ENCODE measurements at places on chromosomes 11 and 22.

DNA sequence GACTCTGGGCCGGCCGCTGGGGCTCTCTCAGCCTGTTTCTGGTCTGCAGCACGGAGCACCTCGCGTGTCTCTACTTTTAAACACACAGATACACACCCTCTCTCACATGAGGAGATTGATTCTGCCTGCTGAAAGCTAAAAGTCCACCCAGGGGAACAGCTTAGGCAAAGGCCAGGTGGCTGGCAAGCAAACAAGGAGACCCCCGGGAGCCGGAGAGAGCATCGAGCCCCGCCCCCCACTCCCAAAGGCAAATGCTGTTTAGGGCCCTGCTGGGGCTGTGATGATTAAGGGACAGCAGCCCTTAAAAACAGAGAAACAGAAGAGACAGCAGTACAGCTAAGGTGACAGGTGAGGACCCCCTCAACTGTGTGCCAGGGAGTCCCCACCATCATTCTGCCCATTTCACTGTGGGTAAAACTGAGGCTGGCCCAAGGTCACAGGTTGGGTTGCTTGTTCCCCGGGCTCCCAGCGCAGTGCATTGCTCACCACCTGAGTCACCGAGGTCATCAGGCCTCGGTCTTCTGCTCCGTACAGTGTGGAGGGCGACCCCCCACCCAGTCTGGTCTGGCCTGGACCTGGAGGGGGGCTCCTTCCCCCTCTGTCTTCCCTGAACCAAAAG is 6.8 kb downstream of the CABP7 start:
- no peak for DNase-seq

DNA sequence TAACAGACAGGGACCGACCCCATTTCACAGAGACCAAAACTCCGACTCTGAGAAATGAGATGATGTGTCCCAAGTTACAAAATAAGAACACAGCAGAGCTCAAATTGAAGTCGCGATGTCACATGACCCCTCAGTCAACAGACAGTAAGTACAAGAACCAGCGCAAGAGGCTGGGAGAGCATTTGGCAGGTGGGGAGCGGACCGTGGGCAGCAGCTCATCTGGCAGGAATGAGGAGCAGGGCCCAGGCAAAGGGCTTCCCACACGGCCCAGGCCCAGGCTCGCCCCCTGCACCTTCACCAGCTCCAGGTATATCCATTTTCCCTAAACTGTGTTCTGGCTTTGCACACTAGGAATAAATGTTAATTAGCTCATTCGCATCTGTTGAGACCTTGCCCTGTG is 34.3 kb downstream of the SCUBE1 start:
- DNase-seq = no peak

GRCh38 chr11:96303064-96303463 is 39.9 kb downstream of the MAML2 start:
- no peak for DNase-seq

- peak; percentile 14 for DNase-seq
Measured at GRCh38 chr11:130070109-130070845, 583 bp downstream of the APLP2 start.

DNA sequence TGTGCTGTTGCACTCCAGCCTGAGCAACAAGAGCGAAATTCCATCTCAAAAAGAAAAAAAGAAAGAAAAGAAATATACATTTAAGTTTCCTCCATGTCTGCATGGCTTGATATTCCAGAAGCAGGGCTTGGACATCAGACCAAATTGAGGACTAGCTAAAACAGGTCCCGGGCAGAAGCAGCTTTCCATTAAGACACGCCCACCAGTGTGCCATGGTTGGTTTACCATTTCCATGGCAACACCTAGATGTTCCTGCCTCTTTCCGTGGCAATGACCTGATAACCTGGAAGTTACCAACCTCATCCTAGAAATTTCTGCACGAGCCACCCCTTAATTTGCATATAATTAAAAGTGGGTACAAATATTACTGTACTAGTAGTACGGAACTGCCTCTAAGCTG is 111.3 kb downstream of the NAT10 start:
- DNase-seq = no peak

GRCh38 chr11:78838417-78838816 is 263.8 kb upstream of the NARS2 start:
- DNase-seq = no peak

GRCh38 chr22:36860017-36860416 is 789 bp upstream of the NCF4 start:
- DNase-seq = no peak

DNA sequence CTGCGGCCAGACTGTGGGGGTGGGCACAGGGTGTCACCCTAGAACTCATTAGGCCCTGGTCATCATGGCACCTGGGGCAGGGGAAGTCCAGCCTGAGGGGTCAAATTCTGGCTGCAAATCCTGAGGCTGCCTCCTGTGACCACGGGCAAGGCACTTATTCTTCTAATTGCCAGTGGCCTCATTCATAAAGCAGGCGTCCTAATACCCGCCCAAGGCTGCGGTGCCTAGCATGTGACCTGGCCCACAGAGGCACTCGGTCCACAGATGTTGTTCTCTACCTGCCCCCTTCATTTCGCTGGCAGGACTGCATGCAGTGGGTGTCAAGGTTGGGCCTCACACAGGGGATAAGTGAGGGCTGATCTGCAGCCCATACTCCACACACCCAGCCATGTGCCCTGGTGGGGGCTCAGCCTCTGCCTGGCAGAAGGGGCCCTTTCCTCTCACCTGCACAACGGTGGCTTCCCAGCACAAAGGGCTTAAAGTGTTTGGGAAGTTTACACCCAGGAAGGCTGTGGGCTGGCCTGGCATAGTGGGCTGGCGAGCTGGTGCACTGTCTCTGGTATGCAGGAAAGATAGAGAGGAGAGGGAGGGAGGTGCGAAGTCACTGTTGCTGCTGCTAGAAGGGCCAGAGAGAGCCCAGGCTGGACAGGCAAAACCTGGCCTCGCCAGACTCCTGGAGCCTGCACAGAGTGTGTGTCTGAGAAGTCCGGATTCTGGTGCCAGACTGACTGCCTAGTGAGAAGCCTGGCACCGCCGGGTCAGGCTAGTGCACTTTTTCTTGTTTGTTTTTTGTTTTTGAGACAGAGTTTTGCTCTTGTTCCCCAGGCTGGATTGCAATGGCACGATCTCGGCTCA is 3.2 kb downstream of the MPST start:
- no peak for DNase-seq

GRCh38 chr11:119664063-119664572 is 64.9 kb downstream of the NECTIN1 start:
- no peak for DNase-seq

- DNase-seq = no peak
Measured at GRCh38 chr11:69130654-69131053, 25.1 kb upstream of the SMIM38 start.

DNA sequence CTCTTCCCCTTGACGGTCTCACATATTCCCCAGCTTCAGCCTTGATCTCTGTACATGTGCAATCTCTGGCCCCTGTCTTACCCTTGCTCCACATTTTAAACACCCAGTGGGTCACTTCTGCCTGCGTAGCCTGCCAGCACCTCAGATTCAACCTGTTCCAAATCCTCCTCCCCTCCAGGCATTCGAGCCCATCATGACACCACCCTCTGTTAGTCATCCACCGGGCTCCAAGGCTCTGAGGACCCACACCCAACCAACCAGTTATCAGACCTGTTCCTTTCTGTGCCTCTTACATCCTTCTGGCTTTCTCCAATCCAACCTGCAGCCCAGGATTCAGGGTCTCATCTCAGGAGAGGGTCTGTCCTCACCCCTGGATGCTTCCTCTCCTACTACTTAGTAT is 119.8 kb upstream of the TBCEL start:
- DNase-seq = no peak

DNA sequence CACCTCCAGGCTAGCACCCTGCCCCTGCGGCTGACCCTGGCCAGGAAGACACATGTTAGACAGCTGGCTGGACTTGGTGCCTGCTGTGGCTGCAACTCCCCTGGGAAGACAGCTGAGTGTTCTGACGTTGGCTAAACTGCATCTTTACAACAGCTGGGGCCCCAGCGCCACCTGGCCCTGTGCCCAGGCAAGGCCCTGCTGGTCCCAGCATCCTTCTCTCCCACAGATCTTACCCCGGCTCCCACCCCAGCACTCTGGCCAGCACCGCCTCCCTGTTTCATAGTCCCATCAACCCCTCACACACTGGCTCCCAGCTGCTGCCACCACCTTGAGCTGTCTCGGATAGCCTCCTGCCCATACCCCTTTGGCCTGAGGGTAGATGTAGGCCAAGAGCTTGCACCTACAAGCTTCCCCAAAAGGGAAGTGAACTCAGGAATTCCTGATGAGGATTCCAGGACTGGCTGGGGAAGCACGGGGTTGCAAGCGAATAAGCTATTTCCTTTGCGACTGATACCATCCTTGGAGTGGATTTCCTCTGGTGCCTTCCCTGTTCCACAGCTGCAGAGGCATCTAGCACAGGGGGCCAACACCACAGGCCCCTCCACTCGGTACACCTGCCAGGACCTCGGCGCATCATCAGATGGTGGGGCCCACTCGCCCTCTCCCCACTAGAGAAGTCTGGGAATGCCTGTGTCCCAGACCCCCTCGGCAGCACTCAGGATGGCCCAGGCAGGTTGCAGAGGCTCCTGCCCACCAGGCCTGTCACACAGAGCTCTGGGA is 28.5 kb downstream of the RSPH14 start:
- peak; percentile 47 for DNase-seq

GRCh38 chr11:38014405-38014804 is 1416.4 kb upstream of the RAG2 start:
- DNase-seq = peak; percentile 28

DNA sequence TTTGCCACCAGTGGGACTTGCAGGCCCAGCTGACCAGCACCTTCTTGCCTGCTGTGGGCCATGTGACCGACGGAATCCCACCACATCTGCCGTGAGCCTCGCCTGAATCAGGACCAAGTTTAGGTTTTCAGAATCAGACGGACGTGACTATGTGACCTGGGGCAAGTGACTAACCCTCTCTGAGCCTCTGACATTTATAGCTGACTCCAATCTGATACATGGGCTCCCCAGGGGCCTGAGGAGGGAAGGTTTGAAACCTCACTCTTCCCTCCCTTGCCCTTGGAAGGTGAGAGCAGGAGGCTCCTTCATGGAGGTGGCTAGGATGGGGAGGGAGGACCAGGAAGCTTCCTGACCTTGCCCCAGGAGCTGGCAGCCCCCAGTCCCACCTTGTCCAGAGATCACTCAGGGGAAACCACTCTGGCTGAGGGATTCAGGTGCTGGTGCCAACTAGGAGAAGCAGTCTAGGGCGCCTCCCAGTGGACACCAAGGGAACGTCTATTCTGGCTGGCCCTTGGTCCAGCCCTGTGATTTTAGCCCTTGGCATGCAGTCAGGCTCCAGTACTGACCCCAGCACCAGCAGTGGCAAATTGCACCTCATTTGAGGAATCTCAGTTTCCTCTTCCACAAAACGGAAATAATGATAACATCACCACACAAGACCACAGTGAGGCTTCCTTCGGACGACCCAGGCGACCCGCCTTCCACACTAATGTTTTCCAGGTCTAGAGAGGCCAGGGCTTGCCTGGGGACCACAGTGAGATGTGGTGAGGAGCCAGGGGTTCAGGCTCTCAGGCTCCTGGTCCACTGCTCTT is 47.2 kb upstream of the SYT7 start:
- DNase-seq = peak; percentile 75

GRCh38 chr11:84687433-84687832 is 939.7 kb downstream of the DLG2 start:
- no peak for DNase-seq

- DNase-seq = no peak
Measured at GRCh38 chr22:28015046-28015425, 96.0 kb upstream of the PITPNB start.

DNA sequence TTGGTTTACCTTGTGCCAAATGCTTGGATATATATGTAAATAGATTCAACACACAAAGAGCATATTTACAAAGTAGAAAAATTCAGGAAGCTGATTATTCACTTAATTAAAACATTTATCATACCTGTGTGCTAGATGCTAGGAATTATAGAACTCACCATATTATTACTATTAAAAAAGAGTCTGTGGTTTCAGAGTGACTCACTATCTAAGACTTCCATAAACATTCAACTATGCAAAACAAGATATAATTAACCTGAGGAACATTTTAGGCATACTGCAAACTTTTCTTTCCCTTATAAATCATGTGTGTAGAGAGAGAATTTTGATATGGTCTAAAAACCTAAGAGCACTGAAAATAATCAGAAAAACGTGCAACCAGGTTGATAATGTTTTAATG is 27.3 kb downstream of the CTSC start:
- DNase-seq = no peak

GRCh38 chr22:31584804-31585160 is 77.2 kb downstream of the PISD start:
- DNase-seq = no peak

DNA sequence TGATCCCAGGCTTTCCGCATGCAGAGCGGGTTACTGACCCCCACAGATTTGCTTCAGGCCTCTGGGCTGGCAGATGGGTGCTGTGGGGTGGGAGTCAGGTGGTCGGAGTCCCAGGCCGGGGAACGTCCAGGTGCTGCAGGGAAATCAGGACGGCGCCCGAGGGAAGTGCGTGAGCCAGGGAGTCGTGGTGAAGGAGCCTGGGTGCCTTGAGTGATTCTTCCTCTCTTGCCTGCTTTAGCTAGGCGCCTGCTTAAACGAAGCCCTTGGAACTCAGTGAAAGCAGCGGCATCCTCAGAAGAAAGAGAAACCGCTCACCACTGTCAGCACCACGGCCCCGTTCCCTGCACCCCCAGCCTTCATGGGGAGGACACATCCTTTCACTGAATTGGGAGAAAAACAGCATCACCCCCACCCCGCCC is 455.6 kb downstream of the BRD1 start:
- DNase-seq = no peak

DNA sequence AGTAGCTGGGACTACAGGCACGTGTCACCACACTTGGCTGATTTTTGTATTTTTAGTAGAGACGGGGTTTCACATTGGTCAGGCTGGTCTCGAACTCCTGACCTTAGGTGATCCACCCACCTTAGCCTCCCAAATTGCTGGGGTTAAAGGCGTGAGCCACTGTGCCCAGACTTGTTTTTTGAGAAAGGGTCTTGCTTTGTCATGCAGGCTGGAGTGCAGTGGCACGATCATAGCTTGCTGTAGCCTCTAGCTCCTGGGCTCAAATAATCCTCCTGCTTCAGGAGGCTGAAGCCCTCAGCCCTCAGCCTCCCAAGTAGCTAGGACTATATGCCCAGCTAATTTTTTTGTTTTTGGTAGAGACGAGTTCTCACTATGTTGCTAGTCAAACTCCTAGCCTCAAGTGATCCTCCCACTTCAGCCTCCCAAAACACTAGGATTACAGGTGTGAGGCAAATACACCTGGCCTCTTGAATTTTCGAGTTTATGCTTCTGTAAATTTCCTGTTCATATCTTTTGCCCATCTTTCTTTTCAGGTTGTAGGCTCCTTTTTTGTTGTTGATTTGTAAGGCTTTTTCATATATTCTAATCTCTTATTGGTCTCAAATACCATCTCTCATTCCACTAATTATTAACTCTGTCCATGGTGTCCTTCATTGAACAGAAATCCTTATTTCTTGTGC is 3.4 kb upstream of the RBM4B start:
- DNase-seq = no peak

DNA sequence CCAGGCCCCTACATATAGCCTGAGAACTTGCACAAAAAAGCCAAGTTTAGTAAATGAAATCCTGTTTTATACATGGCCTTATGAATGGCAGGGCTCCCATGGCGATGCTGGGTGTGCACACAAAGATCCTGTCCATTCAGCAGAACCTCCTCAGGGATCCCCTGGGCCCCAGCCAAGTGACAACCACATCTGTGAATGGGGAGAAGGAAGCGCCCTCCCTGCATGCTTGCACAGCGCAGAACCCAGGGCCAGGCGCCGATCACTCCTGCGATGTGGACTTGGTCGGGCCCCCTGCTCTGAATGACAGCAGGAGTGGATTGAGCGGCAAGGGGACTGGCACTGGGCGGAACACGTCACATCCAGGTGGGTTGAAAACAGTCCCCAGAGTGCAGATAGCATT is 4.5 kb upstream of the CDC42EP2 start:
- peak; percentile 61 for DNase-seq
